Hindlimb muscle (tissue), 1 donor: ENCODE measurements at places on chromosomes 12 and 14. TPM values are rescaled to one million over a fixed set of nuclear protein-coding genes. Genes with fewer than 3 reads are reported as not detected.
A peak's percentile ranks its signal among the peaks of the same experiment; 100 is the strongest.

DNA sequence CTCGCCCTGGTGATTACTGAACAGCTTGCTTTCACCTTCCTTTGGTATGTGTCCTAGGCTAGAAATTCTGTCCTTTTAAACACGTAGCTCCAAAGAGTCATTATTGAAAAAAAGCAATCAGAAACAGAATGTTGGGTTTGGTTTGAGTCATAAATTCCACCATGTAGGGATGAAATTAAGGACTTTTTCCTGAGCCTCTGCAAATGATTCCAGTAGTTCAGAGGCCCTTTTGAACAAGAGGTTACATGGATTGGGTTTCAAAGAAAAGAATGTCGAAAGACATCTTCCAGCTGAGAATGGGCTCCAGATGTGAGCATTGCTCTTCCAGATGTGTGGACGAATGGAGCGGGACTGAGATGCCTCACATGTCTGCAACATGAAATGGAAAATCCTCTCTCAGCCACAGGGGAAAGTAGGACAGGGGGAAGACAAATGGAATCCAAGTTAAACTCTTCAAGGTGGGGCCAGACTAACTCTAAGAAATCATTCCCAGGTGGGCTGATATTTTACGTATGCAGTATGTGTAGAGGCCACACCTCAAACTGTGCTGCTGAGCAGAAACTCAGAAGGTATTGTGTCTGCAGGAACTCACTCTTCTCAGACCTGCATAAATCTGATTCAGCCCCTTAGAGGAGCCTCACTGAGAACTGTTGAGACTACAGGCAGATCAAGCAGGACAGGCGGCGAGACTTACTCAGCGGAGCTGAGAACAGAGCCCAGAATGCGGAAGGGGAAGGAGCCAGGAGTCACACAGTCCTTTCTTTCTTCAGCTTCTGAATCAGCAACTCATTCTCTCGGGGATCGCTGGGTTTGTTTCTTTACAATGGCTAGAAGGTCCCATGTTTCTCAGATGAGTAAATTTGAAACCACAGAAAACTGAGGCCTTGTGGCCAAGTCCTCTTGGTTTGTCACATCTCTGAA lies 23.3 kb upstream of the EMP1 start:
- DNase-seq = peak; percentile 93

DNA sequence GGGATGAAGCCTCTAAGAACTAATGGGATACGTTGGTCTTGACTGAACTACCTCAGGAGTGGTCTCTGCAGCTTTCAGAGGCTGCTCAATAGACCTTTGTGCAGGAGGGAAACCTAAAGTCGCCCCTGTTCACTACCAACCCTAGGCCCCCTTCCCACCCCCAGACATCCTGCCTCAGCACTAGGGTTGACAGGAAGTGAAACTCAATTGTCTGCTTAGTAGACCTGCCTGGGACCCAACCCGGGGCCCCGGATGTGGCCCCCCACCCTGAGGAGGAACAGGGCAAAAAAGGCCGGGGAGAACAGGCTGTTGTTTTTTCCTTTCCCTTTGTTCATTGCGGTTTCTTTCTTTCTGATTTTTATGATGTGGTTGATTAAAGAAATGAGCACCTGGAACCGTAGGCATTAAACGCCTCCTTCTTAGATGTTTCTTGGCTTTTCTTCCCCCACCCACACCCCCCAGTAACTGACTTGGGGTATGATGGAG lies 1.6 kb upstream of the DGKA start:
- no peak for DNase-seq

GRCh38 chr14:34029921-34030334 lies 79.1 kb upstream of the EGLN3 start:
- DNase-seq = peak; percentile 78

DNA sequence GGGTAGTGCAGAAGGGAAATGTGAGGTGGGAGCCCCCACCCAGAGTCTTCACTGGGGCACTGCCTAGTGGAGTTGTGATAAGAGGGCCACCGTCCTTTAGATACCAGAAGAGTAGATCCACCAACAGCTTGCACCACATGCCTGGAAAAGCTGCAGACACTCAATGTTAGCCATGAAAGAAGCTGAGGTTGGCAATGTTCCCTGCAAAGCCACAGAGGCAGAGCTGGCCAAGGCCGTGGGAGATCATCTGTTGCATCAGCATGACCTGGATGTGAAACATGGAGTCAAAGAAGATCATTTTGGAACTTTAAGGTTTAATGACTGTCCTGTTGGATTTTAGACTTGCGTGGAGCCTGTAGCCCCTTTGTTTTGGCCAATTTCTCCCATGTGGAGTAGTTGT lies 468.4 kb upstream of the FOXG1 start:
- no peak for DNase-seq

The CEBPE gene
- not detected for polyA plus RNA-seq

- DNase-seq = no peak
Measured at GRCh38 chr12:46377678-46378077, 5.1 kb upstream of the SLC38A2 start.

DNA sequence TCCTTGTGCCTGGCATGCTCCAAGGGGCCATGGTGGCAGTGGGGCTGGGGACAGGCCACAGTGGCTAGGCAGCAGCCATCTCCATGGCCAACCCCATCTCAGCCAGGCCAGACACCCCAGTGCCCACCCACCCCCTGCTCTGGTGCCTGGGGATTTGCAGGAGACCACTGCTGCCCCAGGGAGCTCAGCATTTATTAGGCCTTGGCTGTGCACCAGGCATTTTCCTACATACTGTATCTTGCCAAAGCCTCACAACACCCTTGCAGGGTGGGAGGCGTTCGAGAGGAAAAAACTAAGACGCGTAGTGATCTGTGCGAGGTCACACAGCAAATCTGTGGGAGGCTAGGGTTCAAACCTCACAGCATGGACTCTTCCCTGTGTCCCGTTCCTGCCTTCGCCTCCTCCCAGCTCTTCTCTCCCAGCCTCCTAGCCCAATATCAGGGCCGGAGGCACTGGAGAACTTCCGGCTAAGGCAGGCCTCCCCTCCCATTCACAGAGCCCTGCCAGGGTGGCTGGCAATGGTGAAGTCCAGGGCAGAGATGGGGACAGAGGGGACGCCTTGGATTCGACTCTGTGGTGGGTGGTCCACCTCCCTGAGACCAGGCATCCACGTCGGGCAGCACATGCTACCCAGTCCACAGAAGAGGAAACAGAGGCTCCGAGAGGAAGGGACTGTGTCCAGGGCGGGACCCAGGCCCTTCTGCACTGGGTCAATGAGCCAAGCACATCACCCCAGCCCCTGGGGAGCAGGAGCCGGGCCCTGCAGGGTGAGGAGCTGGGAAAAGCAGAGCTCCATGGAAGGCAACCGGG lies 57.4 kb downstream of the FAM222A start:
- no peak for DNase-seq

GRCh38 chr14:61472801-61473376 lies 151.5 kb downstream of the PRKCH start:
- no peak for DNase-seq

DNA sequence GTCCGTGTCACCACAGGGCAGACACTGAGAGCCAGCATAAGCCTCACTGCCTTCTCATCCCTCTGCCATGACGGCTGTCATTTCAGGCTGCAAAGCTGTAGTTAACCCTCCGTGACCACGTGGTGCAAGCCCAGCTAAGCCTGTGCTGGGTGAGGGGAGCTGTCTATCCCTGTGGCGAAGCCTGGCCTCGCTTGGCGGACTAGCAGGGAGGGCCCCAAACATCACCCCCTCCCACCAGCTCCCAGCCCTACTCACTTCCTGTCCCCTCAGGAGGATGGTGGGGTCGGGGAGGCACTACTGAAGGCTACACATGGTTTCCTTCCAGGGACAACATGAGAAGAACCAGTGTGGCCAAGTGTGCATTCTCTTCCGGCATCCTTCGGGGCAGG lies 88.2 kb downstream of the CHGA start:
- no peak for DNase-seq

DNA sequence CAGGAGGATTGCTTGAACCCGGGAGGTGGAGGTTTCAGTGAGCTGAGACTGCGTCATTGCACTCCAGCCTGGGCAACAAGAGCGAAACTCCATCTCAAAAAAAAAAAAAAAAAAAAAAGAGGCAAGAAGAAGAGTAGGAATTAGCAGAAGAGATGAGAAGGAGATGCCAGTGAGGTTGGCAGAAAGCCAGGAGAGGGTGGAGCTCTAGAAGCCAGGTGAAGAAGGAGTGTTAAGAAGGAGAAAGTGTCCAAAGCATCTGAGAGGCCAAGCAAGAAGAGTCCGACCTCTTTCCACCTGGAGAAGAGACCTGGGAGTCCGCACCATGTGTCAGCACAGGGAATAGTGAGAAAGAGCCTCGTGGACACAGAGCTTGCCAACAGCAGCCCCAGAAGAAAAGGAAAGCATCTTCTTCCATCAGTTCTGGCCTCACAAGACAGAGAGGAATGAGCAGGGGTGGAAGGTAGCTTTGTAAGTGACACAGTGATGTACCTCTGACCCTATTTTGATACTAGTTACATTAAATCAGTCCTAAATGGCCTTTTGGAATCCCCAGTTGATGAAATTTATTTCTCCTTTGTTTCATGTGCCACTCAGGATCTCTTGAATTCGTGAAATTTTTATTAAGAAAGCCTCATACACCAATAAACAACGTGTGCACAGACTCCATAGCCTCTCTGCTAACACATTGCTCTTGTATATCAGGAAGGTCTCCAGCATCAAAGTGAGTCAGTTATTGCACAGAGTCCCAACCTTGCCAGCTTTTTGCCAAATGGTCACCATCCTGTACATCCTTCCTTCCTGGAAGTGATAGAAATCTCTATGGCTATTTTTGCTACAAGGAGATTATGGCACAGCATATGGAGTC lies 70.6 kb downstream of the SAMD4A start:
- DNase-seq = no peak

The RD3L gene
- not detected for polyA plus RNA-seq

- no peak for DNase-seq
Measured at GRCh38 chr12:108066583-108067577, 62.2 kb upstream of the WSCD2 start.

- DNase-seq = no peak
Measured at GRCh38 chr12:117387832-117388231, 26.4 kb upstream of the NOS1 start.

DNA sequence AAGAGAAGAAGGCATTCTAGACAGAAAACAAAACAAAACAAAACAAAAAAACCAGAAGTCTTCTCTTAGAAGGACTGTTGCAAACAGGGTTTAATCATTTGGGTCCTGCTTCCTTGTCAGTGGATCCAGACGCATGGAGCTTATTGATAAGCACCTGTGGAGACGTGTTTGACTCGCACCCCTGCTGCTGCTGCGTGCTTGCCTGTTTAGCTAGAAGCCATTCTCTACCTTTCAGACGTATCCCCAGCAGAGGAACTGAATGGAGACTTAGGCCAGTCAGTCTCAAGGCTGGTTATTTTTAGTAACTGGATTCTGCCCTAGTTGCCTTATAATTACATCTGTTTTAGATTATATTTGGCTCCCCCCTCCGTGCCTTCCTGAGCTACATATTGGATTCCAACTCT lies 186.1 kb upstream of the EEA1 start:
- peak; percentile 50 for DNase-seq

DNA sequence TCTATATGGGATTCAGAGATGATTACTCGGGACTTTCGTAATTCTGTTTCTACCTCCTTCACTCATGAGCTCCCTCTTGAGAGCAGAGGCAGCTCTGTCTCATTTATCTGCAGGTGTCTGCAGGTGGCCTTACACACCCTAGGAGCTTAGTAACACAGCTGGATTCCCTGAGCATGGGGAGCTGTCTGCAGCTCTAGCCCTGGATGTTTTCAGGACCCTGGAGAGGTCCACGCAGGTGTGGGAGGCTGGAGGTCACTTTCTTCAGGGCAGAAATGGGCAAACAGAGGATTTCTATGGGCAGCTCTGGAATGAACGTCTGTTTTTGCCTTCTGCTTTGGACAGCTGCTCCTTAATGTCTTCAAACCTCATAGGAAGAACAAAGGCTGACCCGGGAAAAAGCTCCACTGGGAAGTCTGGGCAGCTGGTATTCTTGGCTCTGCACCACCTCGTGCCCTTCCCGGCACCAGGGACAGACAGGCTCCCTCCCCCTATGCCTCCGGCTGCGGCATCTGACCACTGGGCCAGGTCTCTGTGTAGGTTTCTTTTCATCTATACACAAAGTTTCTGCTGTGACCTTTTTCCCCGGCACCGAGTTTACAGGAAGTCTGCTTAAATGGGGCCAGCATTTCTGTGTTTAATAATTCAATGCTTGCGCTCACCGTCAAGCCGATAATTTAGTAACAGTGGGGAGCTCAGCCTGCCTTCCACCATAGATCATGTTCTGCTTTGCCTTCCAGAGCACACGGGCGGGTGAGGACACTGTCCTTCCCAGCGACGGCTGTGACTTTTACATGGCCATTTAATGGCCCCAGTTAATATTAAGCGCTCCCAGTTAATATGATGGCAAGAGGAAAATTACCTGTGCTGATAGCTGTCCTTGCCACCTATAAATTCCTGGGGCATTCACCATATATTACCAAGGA lies 320.2 kb upstream of the SFSWAP start:
- DNase-seq = peak; percentile 32

The ZBTB42 gene
- polyA plus RNA-seq = 9.3 TPM

DNA sequence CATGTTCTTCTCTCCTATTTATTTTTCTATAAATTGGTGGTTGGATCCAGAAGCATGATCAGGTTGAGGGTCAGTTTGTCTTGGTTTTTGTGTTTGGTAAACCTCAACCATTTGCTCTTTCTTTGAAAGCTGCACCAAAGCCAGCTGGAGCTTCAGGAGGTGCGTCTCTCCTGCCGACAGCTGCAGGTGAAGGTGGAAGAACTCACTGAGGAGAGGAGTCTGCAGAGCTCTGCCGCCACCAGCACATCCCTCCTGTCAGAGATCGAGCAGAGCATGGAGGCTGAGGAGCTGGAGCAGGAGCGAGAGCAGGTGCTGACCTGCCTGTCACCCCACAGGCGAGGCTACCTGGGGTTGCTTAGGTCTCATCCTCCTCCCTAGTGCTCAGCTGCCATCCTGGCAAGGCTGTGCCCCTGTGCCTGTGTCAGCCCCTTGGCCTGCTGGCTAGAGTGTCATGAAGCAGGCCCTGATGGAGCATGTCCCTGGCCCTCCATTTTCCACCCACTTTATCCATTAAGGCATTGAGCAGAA lies 45.0 kb downstream of the RAB35 start:
- no peak for DNase-seq

DNA sequence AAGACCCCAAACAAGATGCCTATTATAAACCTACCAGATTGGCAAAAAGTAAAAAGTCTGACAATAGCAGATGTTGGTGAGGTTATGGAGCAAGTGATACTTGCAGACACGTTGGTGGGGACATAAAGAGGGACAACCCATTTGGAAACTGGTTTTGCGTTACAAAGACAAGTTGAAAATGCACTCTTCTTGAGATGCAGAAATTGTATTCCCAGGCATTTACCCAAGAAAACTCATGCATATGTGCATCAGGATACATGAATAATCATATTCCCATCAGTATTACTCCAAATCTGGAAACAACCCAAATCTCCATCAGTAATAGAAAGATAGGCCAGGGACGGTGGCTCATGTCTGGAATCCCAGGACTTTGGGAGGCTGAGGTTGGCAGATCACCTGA lies 12.8 kb upstream of the GOLGA5 start:
- DNase-seq = no peak

DNA sequence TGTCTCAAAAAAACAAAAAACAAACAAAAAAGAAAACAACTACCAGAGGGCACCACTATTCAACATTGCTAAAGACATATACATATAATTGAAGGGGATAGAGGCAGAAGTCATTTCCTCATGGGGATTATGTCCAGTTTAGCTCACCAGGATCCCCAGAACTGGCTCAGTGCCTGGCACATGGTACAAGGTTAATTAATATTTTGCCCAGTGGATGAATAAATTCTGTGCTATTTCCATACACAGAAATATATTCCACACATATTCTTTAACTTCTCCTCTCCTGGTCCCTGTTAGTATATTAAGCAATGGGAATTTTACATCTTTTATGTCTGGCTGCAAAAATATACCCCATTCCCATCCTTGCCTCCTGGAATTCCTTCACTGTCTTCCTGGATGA lies 6.7 kb downstream of the FOS start:
- no peak for DNase-seq

- no peak for DNase-seq
Measured at GRCh38 chr14:68501171-68501570, 291.7 kb downstream of the ZFP36L1 start.

The HEBP1 gene
- polyA plus RNA-seq = 43.8 TPM
